Upper lobe of left lung (tissue), 6 donors: ENCODE measurements at places on chromosomes 5 and 9.

DNA sequence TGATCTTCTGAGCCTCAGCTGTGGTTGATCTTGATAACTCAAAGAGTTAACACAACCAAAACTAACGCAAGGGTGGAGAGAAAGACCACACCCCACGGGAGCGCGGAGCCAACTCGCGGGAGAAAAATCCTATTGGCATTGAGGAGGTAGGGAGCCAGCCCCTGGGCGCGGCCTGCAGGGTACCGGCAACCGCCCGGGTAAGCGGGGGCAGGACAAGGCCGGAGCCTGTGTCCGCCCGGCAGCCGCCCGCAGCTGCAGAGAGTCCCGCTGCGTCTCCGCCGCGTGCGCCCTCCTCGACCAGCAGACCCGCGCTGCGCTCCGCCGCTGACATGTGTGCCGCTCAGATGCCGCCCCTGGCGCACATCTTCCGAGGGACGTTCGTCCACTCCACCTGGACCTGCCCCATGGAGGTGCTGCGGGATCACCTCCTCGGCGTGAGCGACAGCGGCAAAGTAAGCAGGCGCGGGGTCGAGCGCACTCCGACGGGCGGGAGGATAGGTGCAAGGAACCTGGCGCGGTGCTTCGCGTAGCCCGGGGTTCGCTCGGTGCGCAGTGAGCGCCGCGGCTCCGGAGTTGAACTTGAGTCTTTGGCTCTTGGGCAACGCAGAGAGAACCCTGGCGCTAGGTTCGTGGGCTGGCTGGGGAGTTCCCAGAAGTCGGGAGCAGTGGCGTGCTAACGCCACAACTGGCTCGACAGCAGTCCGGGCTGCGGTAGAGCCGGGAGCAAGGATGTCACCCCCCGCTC, at the start of gene GDA:
Gene GDA, plus strand, starts transcription at position 210 of the 745 bp plus-strand sequence. Its CDS starts 120 bp downstream, at position 330.
- DNase-seq = no peak

DNA sequence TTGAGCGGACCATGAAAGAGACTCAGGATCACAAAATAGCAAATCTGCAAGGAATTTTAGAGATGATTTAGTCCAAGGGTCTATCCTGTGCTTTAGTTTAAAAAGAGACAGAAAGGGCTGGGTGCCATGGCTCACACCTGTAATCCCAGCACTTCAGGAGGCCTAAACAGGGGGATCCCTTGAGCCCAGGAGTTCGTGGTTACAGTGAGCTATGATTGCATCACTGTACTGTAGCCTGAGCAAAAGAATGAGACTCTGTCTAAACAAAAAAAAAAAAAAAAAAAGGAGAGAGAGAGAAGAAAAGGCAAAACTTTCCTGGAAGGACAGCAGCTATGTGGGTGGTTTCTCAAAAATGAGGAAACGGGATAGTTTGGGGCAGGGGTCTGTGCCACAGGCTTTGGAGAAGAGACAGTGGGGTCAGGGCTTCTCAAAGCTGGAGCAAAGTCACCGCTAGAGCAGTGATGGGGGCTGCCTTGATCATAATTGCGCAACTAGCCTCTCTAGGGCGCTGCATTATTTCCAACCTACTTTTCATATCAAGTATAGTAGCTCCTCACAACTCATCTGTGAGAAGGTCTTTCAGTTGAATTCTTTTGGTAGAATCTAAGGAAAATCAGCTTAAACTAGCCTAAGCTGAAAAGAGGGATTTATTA, 8.5 kb upstream of the ANKH start:
- no peak for DNase-seq

GRCh38 chr5:171711571-171711970, 74.0 kb upstream of the SMIM23 start:
- DNase-seq = no peak

DNA sequence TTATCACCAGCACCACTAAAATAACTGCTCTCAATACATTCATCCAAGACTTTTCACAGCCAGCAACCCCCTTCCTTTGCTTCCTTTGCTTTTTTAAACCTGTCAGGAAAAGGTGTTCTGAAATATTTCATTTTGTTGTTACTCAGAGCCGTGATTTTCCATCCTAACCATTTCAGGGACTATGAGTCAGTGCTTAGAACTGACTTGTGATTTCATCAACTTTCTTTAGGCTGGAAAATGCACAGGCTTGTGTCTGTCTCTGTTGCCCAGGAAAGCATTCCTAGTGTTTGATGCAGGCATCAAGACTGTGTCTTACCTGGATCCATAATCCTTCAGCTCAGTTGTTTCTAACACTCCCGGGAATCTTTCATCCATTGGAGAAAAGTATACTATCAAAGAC, 805.6 kb downstream of the BRINP1 start:
- DNase-seq = no peak

DNA sequence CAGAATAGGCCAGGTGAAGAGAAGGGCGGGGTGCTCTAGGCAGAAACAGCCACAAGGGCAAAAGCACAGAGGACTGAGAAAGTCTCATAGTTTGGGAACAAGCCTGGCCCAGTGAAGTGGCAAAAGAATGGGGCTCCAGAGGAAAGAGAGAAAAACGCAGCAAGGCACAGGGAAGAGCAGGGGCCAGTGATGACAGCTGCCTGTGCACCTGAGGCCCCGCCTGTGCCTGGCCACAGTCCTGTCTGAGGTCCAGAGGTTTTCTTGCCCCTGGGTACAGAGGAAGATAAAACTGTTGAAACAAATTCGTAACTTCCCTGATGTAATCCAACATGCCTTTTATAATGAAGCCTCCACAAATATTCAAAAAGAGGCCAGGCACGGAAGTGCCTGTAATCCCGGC, 22.0 kb downstream of the FRRS1L start:
- no peak for DNase-seq

- DNase-seq = no peak
Measured at GRCh38 chr5:52692039-52692438, 95.7 kb upstream of the ITGA1 start.

- no peak for DNase-seq
Measured at GRCh38 chr9:119370816-119371215, 1.6 kb upstream of the BRINP1 start.

- no peak for DNase-seq
Measured at GRCh38 chr9:109476642-109477257, 21.4 kb downstream of the PTPN3 start.

GRCh38 chr9:6968271-6968670, 210.5 kb downstream of the KDM4C start:
- no peak for DNase-seq

GRCh38 chr9:7243838-7244237, 486.1 kb downstream of the KDM4C start:
- DNase-seq = no peak

GRCh38 chr9:106716820-106717219, 146.1 kb upstream of the ZNF462 start:
- no peak for DNase-seq

DNA sequence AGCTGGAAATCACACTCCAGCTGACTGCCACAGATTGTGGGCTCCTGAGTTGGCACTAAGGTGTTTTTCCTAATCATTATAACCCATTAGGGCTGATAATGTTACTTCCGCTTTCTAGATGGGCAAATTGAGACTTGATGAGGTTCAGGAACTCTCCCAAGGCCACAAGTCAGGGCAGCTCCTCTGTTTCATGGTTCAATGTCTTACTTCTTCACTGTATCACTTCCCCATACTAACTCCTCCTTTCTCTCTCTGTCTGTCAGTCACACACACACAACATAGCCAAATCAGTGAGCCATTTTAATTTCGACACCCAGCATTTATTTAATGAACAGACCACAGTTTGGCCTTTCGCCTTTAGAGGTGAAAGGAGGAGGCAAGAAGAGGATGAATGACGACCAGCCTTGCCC, 17.8 kb upstream of the TRAF1 start:
- DNase-seq = no peak

DNA sequence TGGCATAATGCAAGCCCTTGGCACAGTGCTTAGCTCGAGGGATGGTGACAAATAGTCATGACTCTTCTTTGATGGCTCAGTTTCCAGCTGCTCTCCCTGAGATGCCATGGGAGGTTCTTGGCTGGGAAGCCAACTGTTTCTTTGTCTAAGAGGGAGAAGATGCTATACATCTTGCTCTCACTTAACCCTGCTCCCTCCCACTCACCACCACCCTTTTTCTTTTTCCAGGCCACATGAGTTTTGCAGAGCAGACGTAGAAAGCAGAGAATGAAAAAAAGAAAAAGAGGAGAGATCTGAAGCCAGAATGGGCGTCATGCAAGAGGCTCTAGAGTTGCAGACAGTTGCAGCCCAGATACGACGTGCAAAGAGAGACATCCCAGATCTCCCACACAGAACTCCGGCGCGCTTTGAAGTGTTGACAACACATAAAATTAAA, 160.5 kb downstream of the FGF18 start:
- DNase-seq = no peak

DNA sequence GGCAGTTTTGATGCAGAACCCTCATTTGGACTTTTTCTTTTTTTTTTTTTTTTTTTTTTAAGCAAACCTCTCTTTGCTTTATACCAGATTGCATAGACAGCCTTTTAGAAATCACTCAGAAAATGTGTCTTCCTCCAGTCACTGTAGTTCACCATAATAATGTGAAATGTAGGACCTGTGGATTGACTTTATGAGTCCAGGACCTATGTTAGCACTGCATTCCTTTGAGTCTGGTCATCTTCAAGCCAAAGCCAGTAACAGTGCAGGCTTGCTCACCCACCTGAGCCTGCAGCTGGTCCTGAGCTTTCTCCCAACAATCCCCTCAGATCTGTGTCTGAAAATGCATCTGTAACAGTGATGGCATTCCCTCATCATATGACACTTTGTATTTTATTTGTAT, 110.7 kb upstream of the NFIL3 start:
- DNase-seq = no peak

GRCh38 chr9:17528859-17529258, 50.0 kb upstream of the SH3GL2 start:
- DNase-seq = no peak

- DNase-seq = no peak
Measured at GRCh38 chr5:154698763-154699162, 56.4 kb upstream of the LARP1 start.

- DNase-seq = no peak
Measured at GRCh38 chr5:119876522-119876921, 247.2 kb downstream of the FAM170A start.

DNA sequence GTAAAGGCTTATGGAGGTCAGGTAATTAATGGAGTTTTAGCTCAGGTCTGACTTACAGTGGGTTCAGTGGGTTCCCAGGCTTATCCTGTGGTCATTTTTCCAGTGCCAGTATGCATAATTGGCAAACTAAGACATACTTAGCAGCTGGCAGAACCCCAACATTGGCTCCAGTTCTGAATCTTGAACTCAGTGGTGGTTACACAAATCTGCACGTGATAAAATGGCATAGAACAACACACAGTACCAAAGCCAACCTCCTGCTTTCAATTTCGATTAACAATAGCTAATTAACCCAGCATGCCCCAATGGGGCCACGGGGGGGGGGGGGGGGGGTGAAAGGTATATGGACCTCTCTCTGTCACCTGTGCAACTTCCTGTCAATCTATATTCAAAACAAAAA, 19.0 kb upstream of the BARX1 start:
- no peak for DNase-seq

GRCh38 chr9:135706288-135706687, 4.3 kb downstream of the KCNT1 start:
- DNase-seq = no peak

DNA sequence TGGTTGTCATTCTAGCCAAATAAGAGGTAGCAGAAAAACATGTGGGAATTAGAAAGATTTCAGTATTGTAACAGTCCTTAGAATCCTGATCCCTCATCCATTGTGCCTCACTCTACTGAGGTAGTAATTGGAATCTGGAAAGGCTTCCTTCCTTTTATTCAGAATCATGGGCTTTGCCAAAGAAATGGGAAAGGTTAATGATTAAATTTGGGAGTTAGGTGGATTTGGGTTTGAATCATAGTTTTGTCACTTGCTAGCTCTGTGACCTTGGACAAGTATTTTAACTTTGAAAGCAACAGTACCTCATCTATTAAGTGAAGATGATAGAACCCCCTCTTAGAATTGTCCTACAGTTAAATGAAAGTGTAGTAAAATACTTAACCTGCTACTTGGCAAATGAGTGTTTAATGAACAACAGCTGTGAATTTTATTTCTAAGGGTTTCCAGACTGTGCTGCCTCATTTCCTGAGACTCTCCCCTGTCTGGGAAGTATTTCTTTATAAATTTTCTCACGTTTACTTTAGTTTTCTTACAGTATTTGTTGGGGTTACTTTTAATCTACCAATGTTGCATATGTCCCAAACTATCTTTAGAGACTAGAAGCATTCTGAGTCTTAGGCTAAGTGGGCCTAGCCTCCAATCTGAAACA, 11.7 kb downstream of the SPDL1 start:
- DNase-seq = no peak

DNA sequence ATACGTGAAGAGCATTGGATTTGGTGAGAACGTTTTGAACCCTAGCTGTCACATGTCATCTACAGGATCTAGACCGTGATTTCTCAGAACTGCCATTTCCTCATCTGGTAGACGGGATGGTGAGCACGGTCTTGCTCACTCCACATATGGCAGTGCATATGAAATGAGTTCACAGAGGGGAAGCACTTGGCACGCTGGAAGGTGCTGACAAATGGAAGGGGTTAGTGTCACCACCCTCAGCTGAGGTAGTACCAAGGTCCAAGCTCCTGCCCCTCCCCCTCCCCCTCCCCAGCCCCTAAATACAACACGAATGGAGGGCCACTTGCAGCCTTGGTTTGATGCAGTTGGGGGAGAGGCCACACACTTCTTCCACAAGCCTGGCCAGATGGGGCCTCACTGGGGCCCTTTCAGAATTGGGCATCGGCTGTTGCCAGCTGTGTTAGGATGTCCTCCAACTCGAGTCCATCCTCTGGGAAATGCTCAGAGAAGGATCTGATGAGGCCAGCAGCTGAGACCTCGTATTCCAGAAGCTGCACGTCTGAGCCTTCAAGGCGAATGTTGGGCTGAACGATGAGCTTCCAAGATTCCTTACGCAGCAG, 322.4 kb downstream of the ANXA1 start:
- no peak for DNase-seq

GRCh38 chr5:39019254-39019653, 54.9 kb downstream of the RICTOR start:
- DNase-seq = no peak

DNA sequence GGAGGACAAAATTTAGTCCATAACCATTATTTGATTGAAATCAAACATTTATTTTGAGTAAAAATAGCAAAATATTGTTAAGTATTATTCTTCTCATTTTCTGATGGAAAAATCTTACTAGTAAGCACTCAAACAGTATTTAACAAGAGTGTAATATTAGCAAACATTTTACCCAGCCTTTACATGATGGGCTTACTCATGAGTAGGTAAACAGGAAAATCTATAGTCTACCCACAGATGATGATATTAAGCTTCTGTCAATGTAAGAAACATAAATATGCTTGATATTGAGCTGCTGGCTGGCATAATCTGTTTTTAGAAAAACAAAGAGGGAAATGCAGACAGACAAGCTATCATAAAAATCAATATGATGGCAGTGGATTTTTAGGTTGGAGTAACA, 418.5 kb upstream of the COX7C start:
- DNase-seq = no peak

DNA sequence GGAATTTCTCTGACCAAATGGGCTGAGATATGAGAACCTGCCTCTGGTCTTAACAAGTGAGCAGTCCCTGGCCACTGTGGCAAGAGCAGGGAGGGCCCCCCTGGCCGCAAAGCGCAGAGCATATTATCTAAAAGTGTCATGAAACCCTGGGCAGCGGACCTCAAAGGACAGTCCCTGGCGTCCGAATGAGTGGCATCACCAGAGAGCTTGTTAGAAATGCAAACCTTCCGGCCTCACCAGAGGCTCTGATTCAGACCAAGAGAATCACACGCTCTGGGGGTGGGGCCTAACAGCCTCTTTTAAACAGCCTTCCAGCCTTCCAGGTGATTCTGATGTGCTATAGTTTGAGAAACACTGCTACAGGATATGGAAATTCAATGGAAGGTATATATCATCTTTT, 10.9 kb downstream of the PTPN3 start:
- no peak for DNase-seq
